Endothelial cell of coronary artery (primary cell): ENCODE measurements at places on chromosomes 7 and 10. TPM values are rescaled to one million over a fixed set of nuclear protein-coding genes. Genes with fewer than 3 reads are reported as not detected.

The INSYN2A gene
- under 0.01 and 0.09 TPM in 2 replicates for total RNA-seq

The PVRIG gene
- total RNA-seq = not detected in 2 replicates

The TDRD1 gene
- not detected in 2 replicates for total RNA-seq

The PAX4 gene
- total RNA-seq = not detected in 2 replicates

The STAMBPL1 gene
- 0.81 and 3.2 TPM in 2 replicates for total RNA-seq

The FAM180A gene
- total RNA-seq = 0.66 TPM in 1 of 2 replicates, not detected in the other

The SNX10 gene
- total RNA-seq = 0.19 and 0.54 TPM in 2 replicates

The ASIC3 gene
- total RNA-seq = not detected in 2 replicates

The NPFFR1 gene
- total RNA-seq = not detected in 2 replicates

The JMJD1C gene
- total RNA-seq = 78.2 and 82.7 TPM in 2 replicates

The ZNF365 gene
- total RNA-seq = 0.28 and 0.45 TPM in 2 replicates

The PIK3CG gene
- 6.4 and 7.2 TPM in 2 replicates for total RNA-seq

The TCERG1L gene
- not detected in 2 replicates for total RNA-seq

The HYAL4 gene
- under 0.01 TPM in 1 of 2 replicates, not detected in the other for total RNA-seq

The ACTL6B gene
- not detected in 2 replicates for total RNA-seq

The HERPUD2 gene
- 19.3 and 21.2 TPM in 2 replicates for total RNA-seq

The RNF133 gene
- 0.72 and 1.5 TPM in 2 replicates for total RNA-seq

The SLC39A12 gene
- total RNA-seq = under 0.01 TPM in 1 of 2 replicates, not detected in the other

The ARID5B gene
- total RNA-seq = 2.2 and 7.2 TPM in 2 replicates

The AKR1C4 gene
- not detected in 2 replicates for total RNA-seq

The ASZ1 gene
- total RNA-seq = not detected in 2 replicates

The SGMS1 gene
- total RNA-seq = 29.1 and 39.2 TPM in 2 replicates

The RELN gene
- total RNA-seq = 1.9 and 3.4 TPM in 2 replicates

The TMEM196 gene
- total RNA-seq = not detected in 2 replicates

The SLC13A1 gene
- not detected in 2 replicates for total RNA-seq

The BZW2 gene
- 79.4 and 97.0 TPM in 2 replicates for total RNA-seq

The MYH16 gene
- total RNA-seq = 0.38 and 0.72 TPM in 2 replicates

The SPDYE5 gene
- total RNA-seq = not detected in 2 replicates

The BLNK gene
- not detected in 2 replicates for total RNA-seq

The DENND2A gene
- under 0.01 and 0.66 TPM in 2 replicates for total RNA-seq

The PTPN12 gene
- total RNA-seq = 44.2 and 52.6 TPM in 2 replicates

The GRID1 gene
- under 0.01 and 0.09 TPM in 2 replicates for total RNA-seq

The PRSS2 gene
- 2.0 TPM in 1 of 2 replicates, not detected in the other for total RNA-seq

The UTF1 gene
- total RNA-seq = not detected in 2 replicates

The SFRP5 gene
- total RNA-seq = not detected in 2 replicates

The NPC1L1 gene
- not detected in 2 replicates for total RNA-seq

The OR6V1 gene
- total RNA-seq = not detected in 2 replicates

The CPA2 gene
- not detected in 2 replicates for total RNA-seq

The FZD1 gene
- total RNA-seq = 2.2 TPM in 2 replicates

The TRPV5 gene
- not detected in 2 replicates for total RNA-seq

The ANKRD61 gene
- 0.09 and 0.18 TPM in 2 replicates for total RNA-seq

The CYP2W1 gene
- not detected in 2 replicates for total RNA-seq

The FMC1 gene
- 6.1 and 9.4 TPM in 2 replicates for total RNA-seq

The C10orf105 gene
- total RNA-seq = not detected in 2 replicates

The SPDYE16 gene
- total RNA-seq = not detected in 2 replicates

The GPC2 gene
- total RNA-seq = 3.9 and 5.6 TPM in 2 replicates

The HMX2 gene
- total RNA-seq = not detected in 2 replicates

The CRYGN gene
- total RNA-seq = not detected in 2 replicates

The LEP gene
- total RNA-seq = under 0.01 TPM in 1 of 2 replicates, not detected in the other

The GIMAP1 gene
- 12.9 and 14.3 TPM in 2 replicates for total RNA-seq

The TAS2R3 gene
- total RNA-seq = 1.2 and 1.3 TPM in 2 replicates

The ABCC2 gene
- 0.54 and 1.0 TPM in 2 replicates for total RNA-seq

The DDC gene
- not detected in 2 replicates for total RNA-seq

The IL6 gene
- 5.4 and 16.7 TPM in 2 replicates for total RNA-seq

The PTPN20 gene
- total RNA-seq = 0.19 TPM in 1 of 2 replicates, not detected in the other

The PTEN gene
- total RNA-seq = 98.5 and 123 TPM in 2 replicates
